ENCODE measurements at places on chromosomes 2 and 18.
A peak's percentile ranks its signal among the peaks of the same experiment; 100 is the strongest.

DNA sequence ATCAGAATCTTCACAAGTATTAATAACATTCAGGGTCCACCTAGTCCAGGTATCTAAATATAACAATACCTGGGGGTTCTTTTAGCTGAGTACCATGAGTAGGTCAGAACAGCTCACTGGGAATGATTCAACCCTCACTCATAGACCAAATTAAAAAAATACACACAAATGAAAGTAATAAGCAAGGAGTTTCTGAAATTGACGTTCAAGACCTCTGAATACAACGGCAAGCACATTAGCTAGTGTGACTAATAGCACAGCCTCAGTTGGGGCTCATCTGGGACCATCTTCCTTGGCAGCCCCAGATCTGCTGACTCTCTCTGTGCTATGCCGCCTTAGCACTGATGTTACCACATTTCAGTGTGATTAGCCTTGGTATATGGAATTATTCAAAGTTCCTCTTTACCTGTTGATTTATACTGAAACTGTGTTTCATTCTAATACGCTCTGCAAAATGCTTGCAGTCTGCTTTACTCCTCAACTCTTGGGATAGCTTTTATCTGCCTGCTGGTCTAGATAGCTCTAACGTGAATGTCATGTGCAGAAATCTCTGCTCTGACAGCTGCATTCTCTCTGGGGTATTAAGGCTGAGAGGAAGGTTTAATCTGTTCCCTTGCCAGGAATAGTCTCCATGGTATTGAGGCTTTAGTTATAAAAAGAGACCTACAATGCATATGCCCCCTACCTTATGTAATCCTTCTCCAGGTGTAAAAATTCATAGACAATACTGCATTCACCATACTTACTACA lies 153.3 kb downstream of the METTL4 start:
- no peak for DNase-seq

- no peak for DNase-seq
These were observed 119.7 kb upstream of the KLF7 start for GRCh38 chr2:207285473-207285815.

DNA sequence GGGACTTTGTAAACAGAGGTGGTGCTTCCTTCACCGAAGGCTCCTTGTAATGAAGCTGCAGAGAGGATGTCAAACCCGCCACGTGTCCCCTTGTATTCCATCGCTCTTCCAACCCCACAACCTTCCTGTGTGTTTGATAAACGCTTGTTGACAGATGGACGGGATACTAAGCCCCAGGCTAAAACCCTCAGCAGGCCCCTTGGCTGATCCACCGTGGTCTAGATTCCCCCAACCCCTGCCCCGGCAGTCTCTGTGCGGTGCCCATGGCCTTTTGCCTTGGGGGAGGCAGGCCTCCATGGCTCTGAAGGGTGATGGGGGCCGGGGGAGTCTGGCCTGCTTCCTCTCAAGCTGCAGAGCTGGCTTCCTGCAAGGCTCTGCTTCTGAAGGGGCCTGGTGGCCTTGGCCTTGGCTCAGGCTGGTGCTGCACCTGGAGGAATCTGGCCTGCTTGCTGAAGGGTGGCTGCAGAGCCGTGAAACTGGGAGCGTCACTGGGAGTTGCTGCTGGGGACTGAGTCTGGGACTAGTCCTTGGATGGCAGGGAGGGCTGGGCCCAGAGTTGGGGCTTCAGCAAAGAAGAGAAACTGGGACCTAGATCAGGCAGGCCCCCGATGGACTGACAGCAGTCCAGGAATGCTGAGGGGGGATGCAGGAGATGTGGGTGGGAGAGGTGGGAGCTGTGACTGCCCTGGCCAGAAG lies 9.6 kb upstream of the NTSR2 start:
- DNase-seq: no peak

- no peak for DNase-seq
These were observed 1.5 kb upstream of the ASB18 start for GRCh38 chr2:236265675-236266074.

DNA sequence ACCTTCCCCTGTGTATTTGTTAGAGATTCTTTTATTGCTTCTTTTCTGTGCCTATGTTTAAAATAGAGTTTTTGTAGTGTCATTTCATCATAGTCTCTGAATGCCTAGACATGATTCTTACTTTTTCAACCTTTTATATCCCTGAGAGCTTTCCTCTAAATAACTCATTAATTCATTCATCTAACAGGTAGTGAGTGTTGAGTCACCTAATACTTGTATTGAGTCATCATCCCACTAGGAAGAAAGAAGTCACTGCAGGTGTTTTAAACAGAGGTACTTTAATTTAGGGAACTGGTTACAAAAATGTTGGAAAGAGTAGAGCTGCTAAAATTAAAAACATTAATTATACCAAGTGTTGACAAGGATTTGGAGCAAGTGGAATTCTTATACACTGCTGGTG lies 18.5 kb upstream of the NMS start:
- DNase-seq: no peak

GRCh38 chr2:98123286-98123685 lies 36.3 kb downstream of the VWA3B start:
- no peak for DNase-seq

DNA sequence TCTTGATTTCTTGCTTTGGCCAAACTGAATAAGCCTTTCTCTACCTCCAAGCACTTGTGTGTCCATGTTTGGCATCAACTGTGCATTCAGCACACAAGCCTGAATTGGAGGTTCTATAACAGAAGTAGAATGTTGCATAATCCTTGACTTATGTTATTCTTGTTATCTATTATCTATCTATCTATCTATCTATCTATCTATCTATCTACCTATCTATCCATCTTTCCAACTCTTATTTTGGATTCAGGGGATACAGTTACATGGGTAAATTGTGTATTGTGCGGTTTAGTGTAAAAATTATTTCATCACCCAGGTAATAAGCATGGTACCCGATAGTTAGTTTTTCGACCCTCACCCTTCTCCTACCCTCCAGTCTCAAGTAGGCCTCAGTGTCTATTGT lies 319.6 kb downstream of the PTH2R start:
- DNase-seq: no peak

GRCh38 chr2:102103992-102104871 lies 38.3 kb upstream of the IL1R1 start:
- DNase-seq: no peak

GRCh38 chr2:144459937-144460336 lies 60.0 kb downstream of the ZEB2 start:
- DNase-seq: peak; percentile 69

GRCh38 chr2:44935729-44936098 lies 5.8 kb upstream of the SIX3 start:
- DNase-seq: no peak

- no peak for DNase-seq
These were observed 239.8 kb downstream of the EIPR1 start for GRCh38 chr2:3137651-3138300.

DNA sequence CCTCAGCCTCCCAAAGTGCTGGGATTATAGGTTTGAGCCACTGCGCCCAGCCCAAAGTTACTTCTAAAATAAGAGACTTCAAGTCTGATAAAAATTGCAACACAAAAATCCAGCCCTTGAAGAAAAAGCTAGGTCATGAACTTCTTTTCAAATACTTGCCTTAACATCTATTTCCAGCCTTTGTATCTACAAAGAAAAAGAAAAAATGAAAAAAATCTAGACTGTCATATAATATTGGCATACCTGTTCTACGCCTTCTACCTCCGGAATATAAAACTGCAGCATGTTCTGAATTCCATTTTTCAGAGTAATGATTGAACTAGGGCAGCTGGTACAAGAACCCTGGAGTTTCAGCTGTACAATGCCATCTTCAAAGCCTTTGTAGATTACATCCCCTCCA lies 13.1 kb upstream of the GFPT1 start:
- no peak for DNase-seq

DNA sequence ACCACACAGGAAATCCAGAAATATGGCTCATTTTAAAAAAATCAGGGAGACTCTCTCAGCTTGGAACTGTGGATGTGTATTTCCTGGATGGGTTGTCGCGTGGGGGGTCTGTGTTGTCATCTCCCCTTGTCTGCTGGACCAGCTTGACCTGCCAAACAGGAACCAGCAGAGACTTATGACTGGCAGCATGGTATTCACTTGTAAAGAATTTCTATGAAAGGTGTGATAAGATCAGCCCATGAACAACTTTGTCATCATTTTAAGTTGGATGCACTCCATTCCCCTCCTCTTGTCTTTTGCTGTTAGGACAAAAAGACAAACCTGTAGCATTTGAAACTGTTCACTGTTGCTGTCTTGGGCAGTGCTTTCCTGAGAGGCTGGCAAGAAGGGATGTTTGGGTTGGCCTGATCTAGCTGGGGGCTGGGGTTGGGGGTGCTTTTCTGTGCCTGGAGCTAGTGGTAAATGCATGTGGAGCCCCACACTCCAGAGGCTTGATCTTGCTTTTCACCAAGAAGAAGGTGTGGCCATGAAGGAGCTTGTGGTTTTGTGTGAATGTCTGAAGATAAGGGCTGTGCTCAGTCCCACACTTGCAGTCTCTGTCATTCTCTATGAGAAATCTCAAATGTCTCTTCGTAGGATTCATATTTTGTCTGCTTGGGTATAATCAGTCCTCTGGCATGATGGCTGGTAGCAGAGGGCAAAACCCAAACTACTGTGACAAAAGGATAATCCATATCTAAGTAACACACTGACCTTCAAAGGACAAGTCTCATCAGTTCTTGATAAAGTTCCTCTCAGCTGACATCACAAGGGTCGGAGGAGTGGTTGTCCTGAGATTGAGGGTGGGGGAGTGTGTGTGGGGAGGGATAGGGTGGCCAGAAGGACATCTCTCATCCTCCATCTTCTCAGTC lies 39.0 kb downstream of the RALB start:
- no peak for DNase-seq

GRCh38 chr2:101442042-101442666 lies 32.8 kb downstream of the RFX8 start:
- no peak for DNase-seq

GRCh38 chr2:111698743-111699554 lies 185.0 kb downstream of the ANAPC1 start:
- DNase-seq: peak; percentile 27

DNA sequence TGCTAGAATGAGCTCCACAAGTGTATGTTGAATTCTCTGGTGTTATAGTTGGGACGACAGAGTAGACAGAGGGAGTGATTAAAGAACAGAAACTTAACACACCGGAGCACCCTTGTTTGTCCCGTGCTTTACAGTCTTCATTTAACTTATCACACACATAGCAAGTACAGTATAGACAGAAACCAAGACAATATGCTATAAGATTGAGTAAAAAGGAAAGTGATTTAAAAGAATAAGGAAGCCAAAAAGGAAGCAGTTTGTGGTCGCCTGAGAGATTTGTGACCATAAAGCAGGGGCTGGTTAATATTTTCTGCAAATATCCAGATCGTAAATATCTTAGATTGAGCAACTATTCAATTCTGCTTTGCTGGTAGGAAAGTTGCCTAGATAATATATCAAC lies 1128.4 kb downstream of the TSN start:
- DNase-seq: no peak

DNA sequence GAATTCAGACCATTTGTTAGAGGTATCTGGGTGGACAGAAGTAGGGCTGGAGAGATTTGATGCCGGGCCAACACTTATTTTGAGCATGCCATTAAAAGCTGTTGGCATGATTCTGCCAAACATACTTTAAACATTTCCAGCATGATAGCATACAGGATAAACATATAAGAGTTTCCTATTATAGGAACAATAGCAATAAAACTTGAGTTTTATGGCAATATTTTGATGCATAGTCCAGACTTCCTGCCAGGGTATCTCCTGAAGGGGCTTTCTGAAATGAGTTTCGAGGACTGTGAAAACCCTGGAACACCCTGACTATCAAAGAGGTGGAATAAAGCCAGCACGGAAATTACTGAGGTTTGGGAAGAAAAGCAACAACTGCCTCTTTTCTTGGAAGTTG lies 1398.0 kb upstream of the NXPH2 start:
- no peak for DNase-seq

- DNase-seq: no peak
These were observed 34.5 kb downstream of the INPP5D start for GRCh38 chr2:233094614-233095013.

GRCh38 chr2:171173087-171173486 lies 12.4 kb upstream of the TLK1 start:
- no peak for DNase-seq

DNA sequence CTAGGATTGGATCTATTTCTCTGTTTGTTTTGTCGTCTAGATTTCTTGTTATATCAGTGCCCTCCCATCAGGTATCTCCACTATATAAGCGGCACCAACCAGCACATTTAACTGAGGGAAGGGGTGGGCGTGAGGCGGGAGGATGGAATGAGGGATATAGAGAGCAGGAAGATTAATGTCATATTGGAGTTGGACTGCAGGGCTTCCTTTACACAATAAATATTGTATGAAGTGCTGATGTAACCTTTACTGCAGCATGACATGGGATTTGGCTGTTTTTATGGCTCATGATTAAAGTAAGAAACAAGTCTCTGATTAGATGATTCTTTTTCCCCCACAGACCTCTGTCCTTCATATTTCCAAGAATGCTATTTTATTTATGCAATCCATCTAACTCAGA lies 54.8 kb downstream of the TMEM200C start:
- DNase-seq: no peak

DNA sequence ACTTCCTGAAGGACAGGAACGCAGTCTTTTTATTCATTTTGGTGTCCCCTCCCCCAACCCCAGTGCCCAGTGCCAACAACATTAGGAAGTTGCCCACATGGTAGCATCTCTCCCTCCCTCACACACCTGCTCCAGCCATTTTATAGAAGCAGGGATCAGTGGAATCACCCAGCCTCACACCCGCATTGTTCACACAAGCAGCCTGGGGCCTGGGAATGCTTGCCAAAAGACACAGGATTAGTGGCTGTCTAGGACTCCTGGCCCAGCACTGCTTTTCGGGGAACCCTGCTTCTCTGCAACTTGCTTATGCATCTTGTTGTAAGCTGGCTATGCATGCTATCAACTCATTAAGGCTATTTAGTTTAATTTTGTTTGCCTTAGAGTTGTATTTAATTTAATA lies 17.9 kb downstream of the TMEM37 start:
- no peak for DNase-seq

GRCh38 chr2:177641331-177641730 lies 248.8 kb downstream of the AGPS start:
- DNase-seq: no peak

DNA sequence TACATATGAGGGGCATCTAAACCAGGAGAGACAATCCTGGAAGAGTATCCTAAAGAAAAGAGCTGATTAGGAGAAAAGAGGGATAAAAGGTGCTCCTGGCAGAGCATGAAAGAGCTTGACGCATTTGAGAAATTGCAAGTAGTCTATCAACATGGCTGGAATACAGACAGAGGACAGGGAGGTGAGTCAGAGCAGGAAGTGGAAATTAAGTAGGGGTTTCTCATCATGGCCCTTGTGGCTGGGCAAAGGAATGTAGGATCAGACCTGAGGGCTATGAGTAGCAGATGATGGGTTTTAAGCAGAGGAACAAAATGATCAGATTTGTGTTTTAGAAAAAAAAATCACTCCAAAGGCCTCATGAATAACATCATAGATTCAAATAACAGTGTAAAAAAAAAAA lies 49.2 kb upstream of the UGP2 start:
- DNase-seq: no peak

GRCh38 chr2:240435457-240435947 lies at the start of gene GPC1:
Gene GPC1 (plus strand): TSS chr2:240435663. CDS start chr2:240435919, 256 bp downstream.
- DNase-seq: peak; percentile 67

All from naive thymus-derived CD8-positive, alpha-beta T cell (primary cell).